Neural crest cell (in vitro differentiated cells): ENCODE measurements at places on chromosomes 2 and 18.

- no peak for DNase-seq
Measured at GRCh38 chr18:49697757-49698524, 115.4 kb downstream of the ACAA2 start.

- DNase-seq, result no peak
Measured at GRCh38 chr2:14781142-14781541, 148.6 kb downstream of the LRATD1 start.

GRCh38 chr2:202628646-202629198 is 6.0 kb upstream of the FAM117B start:
- no peak for DNase-seq

DNA sequence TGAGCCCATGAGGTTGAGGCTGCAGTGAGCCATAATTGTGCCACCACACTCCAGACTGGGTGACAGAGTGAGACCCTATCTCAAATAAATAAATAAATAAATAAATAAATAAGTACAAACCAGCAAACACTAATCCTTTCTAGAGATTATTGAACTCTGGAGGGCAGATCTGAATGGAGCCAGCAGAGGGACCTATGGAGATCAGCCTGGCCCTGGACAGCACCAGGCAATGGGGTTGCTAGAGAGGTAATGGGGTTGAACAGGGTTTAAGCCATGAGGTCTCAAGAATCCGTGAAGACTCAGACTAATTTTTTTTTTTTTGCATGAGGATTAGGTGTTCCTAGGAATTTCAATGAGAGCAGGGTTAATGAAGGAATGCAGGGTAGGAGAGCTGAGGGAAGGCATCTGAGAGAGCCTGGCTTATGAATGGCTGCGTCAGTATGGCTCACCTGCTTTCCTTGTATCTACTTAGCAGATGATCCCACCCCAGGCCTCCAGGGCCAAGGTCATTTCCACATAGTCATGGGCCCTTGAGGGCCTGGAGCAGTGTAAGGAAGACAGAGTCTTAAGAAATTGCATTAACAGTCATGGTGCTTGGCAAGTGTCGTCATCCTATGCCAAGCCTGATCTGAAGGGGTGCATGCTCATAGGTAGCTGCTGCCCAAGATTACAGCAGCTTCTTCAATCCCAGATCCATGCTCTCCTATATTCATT is 34.6 kb upstream of the IL37 start:
- no peak for DNase-seq

DNA sequence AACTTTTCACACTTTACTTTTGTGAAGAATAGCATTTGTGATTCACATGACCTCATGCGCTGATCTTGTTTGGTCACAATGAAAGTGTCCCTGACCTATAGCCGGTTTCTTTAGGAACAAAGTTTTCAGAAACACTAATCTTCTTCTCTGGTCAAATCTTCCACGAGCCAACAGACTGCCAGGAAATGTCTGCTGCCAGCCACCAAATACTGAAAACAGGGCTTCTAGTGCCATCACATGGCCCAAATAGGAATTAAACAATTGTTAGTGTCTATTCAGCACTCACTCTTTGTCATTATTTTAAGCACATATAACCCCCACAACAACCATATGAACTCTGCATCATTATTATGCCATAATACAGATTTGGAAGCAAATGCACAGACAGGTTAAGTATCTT is 286.5 kb upstream of the SYT4 start:
- peak; percentile 32 for DNase-seq

- DNase-seq, result no peak
Measured at GRCh38 chr18:58213440-58213839, 169.4 kb downstream of the NEDD4L start.

DNA sequence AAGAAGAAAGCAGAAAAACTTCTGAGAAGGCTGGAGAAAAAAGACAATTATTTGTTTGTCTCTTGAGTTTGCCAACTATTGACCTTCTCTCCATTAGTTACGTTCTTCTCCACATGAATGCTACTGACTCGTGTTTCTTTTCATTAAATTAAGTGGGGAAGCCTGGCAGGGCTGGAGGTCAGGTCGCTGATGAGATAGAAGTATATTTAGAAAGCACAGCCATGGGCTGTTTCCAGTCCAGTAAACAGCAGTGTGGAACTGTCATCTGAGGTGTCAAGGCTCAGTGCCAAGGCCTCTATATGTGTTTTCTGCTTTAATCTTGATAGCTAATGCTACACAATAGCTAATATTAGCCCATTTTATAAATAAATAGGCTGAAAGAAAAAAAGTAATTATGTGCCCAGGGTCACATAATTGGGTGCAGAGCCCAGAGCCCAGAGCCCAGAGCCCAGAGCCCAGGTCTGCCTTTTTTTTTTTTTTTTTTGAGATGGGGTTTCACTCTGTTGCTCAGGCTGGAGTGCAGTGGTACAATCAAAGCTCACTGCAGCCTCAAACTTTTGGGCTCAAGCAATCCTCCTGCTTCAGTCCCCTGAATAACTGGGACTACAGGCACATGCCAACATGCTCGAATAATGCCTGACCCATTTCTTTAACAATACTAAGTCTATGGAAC is 6.3 kb downstream of the MSGN1 start:
- no peak for DNase-seq

DNA sequence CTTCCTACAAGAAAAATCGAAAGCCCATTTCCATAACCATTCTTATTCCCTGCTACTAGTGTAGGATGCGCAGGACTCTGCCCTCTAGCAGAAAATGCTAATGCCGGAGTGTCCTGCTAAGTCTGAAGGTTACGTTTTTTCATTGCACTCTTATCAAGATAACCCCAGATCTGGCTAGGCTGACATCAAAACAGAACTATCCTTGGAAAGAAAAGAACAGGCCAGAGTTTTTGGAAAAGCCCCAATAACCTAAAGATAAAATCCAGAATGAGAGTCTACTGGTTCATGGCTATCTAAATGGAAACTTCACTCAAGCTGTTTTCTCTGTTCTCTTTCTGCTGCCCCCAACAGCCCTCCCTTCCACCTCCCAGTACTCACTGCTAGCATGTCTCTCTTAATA is 913 bp downstream of the RNF152 start:
- no peak for DNase-seq

GRCh38 chr2:70036290-70036689 is 51.0 kb upstream of the PCBP1 start:
- DNase-seq, result no peak

DNA sequence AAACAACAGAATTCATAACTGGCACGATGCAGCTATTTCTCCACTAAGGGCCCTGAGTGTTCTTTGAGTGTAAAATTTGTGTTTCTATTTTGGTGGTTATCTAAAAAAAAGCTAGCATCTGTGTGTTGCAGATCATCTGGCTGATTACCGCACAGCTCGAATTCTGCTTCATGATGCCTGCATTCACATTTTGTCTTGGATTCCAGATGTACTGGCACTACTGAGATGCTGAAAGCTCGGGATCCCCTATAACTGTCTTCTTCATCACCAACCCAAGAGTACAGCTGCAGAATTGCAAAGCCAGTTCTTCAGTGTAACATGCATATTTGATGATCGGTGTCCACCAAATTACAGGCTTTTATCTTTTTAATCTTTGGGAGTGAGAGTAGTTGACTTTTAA is 51.6 kb upstream of the ZNF532 start:
- no peak for DNase-seq

DNA sequence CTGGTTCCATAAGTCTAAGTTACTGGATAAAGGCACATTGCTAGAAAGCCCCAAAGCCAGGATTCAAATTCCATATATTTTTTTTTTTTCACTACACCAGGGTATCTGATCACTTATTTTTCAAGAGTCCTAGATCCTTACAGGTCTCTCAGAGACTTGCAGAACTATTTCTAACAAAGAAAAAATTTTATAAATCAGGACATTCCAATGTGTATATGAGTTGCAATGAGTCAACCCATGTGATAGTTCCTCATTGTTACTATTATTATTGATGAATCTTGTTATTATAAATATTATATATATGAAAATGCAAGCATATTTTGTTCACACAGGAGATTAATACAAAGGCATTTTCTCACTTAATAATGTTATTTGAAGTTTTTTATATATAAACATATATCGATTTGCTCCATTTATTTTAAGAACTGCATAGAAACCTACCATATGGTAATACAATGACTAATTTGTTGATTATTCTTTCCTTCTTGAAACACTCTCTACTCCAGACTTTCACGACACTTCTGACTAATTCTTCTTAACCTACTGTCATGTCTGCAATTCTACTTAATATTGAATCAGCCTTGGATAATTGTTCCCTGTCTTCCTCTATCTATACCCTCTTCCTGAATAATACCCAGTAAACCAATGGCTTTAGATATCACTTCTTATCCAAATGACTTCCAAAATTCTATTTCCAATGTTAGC is 968.4 kb upstream of the NRXN1 start:
- no peak for DNase-seq

DNA sequence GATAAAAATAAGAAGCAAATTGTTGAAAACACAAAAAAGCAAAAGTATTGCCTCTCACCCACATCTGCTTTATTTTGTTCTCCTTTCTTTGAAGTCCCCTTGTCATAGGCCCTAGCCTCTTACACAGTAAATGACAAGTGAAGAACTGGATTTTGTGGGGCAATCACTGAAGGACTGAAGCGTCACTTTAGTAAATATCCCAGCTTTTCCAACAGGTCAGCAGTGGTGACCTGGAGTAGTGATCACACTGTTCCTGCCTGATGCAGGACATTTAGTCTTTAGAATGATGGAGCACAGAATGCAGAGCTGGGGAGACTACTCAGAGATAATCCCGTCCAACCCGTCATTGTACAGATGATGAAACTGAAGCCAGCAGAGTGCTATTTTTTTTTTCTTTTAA is 28.1 kb upstream of the TDRD15 start:
- DNase-seq, result no peak

- DNase-seq, result no peak
Measured at GRCh38 chr18:12086249-12086648, 7.4 kb upstream of the ANKRD62 start.

DNA sequence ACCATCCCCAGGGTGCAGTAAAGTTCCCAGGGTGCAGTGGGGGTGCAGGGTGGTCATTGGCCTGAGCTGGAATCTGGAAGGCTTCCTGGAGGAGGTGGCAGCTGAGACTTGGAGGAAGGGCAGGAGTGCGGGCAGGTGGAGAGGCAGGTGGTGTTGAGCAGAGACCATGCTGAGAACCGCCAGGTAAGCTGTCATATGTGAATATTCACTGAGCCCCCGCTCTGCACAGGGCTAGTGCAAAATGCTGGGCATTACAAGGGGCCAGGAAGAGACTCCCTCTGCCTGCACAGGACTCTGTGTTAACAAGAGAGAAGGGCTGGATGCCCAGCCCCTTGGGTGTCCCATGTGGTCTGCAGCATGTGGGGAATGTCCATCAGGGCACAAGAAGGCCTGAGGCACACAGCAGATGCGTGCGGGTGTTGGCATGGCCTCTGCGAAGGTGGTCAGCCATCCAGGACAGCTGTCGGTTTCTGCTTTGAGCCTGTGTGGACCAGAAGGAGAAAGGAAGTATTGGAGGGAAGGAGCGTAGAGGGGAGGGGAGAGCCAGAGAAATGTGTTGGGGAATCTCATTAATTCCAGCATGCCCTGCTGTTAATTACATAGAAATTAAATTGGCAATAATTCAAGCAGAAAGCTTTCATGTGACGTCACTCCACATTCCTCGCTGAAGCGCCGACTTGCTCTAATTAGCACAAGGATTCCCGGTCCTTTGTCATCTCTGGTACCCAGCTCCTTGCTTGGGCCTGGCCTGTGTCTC is 62.8 kb upstream of the OTOS start:
- no peak for DNase-seq

- DNase-seq, result no peak
Measured at GRCh38 chr2:180651596-180651995, 328.8 kb upstream of the UBE2E3 start.

- DNase-seq, result no peak
Measured at GRCh38 chr18:79692886-79693285, 13.3 kb downstream of the CTDP1 start.

DNA sequence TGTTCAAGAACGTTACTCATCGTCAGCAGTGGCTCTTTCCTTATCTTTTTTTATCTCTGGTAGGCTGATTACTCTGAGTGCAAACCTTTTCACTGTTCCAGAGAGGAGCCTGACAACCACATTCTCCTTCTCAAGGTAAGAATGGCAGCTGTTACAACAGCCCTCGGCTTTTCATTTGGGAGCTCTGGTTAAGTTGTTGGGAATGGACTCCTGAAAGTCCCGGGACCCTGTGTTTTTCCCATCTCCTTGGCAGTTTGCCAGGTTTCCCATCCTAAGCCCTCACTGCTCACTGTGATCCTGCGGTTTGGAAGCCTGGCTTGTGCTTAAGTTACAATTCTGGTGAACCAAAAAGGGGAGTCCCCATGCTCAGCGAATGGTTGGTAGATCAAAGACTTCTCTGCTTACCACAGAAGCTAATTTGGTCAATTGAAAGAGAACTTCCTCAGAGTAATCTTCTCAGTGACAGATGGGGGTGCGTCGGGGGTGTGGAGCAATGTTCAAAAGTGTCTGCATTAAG is 122.3 kb downstream of the LYPD6B start:
- no peak for DNase-seq

DNA sequence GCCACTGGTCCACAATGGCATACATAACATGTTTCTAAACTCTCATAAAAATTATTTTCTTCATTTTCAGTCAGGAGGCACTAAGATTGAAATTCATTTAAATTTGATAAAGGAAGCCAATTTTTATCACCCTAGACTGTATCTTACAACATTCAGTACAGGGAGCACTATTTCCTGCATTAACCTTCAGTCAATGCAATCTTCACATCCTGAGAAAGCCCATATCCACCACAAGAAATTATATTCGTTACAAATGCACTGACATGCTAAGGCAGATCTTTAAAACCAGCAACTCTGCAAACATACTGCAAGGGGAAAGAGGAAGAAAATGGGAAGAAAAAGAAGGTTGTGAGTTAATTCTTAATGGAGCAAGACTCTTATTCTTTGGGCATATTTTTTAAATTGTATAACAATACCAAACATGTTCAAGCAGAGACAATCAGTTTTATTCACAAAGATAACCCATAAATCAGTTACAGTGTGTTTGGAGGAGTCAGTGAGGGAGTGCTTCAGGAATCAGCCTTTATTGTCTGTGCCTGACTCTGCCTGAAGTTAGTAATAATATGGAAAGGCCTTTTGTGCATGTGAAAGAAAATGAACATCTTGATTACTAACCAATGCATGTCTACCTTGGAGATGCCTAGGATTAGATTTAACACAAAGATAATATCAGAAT is 370.1 kb downstream of the FBXO15 start:
- no peak for DNase-seq

DNA sequence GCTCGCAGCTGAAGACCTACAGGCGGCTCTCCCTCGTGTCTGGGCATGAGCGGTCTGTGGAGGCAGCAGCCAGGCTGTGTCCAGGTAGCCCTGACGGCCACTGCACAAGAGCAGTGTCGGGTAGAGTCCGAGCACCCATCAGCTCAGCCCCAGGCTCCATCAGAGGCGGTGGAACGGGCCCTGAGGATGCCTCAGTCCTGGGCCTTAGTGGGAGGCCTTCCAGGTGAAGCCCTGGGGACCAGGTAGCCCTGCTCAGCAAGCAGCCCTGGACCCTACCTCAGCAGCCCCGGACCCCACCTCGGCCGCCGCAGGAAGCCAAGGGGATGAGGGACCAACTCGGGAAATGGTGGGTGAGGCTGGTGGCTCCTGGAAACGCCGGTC is 21.3 kb upstream of the KLF11 start:
- no peak for DNase-seq
